ENCODE measurements at places on chromosomes 1 and 21.

GRCh38 chr1:81224222-81224621, 576.5 kb upstream of the ADGRL2 start:
- DNase-seq = no peak

- no peak for DNase-seq
Measured at GRCh38 chr1:225828706-225829345, 18.9 kb downstream of the EPHX1 start.

DNA sequence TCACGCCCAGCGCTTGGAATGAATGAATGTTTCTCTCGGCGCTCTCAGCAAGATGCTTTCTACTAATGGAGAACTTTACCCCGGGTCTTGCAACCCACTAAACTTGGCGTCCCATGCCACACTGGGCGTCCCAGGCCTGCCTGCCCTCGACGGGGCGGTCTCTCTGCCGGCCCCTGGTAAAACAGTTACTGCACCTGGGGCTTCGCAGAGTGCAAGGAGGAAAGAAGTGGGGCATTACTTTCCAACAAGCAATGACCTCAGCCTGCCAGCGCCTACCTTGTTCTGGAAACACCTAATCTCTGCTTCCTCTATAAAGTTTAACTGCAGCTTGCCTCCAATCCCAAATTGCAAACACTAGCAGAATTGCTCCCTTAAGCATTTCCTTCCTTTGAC, 27.8 kb upstream of the NFIA start:
- DNase-seq = no peak

DNA sequence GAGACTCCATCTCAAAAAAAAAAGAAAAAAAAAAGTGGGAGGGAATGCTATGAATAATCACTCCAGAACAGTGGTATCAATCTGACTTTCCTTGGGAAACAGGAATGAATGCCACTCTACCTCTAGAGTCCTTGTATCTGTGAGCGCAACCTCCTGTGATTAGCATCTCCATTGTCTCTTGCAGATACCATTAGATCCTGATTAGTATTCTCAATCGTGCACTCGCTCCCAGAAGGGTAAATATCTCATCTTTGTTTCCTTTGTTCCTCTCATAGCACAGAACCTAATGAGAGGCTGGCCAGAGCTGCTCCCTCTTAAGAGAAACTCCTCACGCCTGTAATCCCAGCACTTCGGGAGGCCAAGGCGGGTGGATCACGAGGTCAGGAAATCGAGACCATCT, 184.4 kb upstream of the KCNK2 start:
- DNase-seq = no peak

DNA sequence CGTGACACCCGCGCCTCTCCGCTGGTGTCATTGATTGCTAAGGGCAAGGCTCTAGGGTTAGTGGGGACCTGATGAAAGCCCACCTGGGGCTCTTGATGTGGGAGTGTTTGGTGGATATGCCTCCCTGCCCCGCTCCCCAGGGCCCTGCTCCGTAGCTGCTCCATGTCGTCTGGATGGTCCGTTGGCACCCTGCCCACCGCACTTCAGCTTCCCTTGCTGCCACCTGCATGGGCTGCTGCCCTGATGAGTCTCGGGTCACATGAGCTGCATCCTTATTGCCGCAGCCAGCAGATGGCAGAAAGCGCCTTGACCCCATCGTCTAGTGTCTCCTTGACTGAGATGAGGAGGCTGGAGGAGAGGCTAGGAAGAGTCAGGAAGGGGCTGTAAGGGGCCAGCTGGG, 439.4 kb downstream of the CAMTA1 start:
- no peak for DNase-seq
